ENCODE measurements at places on chromosomes 11 and 22.

- no peak for DNase-seq
Measured at GRCh38 chr11:118450451-118450850, 14.2 kb downstream of the KMT2A start.

DNA sequence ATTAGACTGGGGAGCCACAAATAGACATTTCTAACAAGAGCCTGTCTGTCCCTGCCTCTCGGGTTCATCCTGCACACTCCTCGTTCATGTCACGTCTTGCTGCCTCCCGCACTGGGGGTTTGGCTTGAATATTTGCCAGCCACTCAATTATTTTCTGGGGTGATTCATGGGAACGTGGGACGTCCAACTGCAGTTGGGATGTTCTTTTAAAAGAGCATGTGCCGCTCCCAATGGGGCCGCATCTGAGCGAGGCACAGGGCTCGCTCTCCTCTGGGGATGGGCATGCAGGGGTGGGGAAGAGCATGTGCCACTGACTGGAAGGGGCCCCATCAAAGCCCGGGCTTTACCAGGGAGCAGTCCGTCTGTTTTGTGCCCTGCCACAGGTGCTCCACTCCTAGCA is 43.4 kb downstream of the PARVG start:
- no peak for DNase-seq

DNA sequence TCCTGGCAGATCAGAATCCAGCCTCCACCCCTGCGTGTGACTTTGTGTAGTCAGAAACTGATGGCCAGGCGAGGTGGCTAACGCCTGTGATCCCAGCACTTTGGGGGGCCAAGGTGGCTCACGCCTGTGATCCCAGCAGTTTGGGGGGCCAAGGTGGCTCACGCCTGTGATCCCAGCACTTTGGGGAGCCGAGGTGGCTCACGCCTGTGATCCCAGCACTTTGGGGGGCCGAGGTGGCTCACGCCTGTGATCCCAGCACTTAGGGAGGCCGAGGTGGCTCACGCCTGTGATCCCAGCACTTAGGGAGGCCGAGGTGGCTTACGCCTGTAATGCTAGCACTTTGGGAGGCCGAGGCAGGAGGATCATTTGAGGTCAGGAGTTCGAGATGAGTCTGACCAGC is 5.2 kb downstream of the NCAPH2 start:
- DNase-seq: no peak

- DNase-seq: no peak
Measured at GRCh38 chr11:78347956-78348355, 69.7 kb downstream of the GAB2 start.

GRCh38 chr11:17386331-17387084 is 2.0 kb downstream of the KCNJ11 start:
- no peak for DNase-seq
